ENCODE measurements at places on chromosomes 6 and 20.
A peak's percentile ranks its signal among the peaks of the same experiment; 100 is the strongest.

GRCh38 chr6:72080260-72080941 is 194.1 kb downstream of the RIMS1 start:
- no peak for DNase-seq

DNA sequence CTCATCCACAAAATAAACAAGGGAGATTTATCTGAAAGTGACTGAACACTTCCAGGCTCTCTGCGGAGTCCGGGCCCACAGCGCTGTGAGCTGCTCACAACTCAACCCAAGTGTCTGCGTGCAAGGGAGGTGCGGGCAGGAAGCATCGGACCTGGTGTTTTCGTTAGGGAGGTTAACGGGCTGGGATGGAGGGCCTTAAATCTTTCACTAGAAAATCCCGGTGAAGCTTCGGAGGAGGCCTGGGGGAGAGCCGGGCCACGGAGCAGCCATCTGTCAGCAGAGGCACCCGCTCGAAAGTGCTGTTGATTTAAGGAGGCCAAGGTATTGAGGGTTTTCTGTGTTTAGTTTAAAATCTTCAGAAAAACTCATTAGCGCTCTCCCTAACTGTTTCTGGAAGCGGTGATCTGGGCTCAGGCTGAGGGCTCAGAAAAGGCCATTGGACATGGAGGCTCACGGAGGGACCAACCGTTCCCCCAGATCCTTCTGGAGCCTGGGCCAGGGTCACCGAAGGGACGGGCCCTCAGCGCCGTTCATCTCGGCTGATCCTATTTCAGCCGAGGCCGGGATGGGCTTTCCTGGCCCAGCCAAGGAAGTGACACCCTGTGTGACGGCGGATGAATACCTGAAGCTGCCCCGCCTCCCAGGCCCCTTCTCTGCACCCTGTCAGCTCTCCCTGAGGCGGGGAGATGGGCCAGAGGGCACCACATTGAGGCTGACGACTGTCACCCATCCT is 20.7 kb downstream of the GATA5 start:
- DNase-seq, result no peak

GRCh38 chr6:159686040-159686439 is 7.0 kb downstream of the SOD2 start:
- no peak for DNase-seq

DNA sequence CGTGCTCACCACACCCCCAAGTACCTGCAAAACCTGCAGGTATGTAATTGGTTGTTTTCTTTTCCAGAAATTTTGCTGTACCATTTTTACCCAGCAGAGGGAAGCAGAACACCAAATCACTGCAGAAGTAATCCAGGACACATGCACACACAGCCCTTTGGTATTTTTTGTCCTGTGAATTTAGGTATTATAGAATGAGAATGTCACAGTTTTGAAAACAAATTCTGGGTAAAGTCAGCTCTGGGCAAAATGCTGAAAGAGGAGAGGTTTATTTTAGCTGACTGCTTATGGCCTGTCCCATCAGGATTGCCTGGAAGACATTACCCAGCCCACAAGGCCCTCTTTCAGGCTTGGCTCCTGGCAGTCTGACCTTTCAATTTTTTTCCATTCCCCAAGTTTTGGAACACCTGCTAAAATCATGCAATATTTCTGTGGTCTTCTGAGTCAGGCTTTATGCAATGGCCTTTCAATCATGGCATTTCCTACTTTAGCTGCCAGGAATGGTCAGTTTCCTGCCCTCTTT is 3.5 kb upstream of the EFHC1 start:
- DNase-seq, result no peak

DNA sequence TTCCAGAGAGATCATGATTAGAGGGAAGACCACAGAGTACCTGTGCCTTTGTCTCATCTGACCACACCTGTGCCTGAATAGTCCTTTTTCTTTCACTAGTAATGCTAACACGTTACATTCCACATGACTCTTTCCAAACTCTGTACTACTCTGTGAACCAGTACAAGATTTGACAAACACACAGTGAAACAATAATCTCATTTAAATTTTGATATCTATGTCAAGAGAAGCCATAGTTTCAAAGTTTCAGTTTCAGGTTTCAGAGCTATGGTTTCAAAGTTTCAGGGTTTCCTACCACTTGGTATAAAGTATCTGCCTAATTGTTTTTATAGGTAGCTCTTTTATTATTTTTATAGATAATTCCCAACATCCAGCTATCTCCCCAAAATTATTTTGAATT is 62.0 kb upstream of the PHACTR2 start:
- DNase-seq, result no peak

- DNase-seq, result no peak
Observed at GRCh38 chr6:148416330-148416965, 73.8 kb downstream of the SASH1 start.

DNA sequence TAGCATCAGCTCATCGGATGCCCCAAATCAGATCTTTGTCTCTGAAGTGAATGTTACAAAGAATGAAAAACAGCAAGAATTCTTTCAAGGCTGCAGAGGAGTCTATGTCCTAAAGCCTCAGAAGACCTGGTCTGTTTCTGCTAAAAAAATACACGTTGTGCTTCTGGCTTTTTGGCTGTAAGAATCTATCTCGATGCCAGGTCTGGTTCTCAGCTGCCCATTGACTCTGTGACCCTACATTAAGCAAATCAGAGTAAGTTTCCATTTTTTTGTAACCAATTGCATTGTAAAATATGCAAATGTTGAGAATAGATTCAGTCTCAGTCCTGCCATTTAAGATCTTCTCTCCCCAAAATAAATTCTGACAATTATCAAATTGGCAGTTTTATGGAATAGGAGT is 705.4 kb downstream of the RFPL4B start:
- no peak for DNase-seq

GRCh38 chr20:61430228-61430624 is 178.2 kb downstream of the CDH4 start:
- DNase-seq, result no peak

GRCh38 chr20:32045999-32046398 is 6.0 kb upstream of the HCK start:
- DNase-seq, result no peak

GRCh38 chr6:112286010-112286409 is 31.6 kb upstream of the LAMA4 start:
- peak; percentile 32 for DNase-seq

- DNase-seq, result no peak
Observed at GRCh38 chr6:20160541-20161283, 51.6 kb downstream of the MBOAT1 start.

DNA sequence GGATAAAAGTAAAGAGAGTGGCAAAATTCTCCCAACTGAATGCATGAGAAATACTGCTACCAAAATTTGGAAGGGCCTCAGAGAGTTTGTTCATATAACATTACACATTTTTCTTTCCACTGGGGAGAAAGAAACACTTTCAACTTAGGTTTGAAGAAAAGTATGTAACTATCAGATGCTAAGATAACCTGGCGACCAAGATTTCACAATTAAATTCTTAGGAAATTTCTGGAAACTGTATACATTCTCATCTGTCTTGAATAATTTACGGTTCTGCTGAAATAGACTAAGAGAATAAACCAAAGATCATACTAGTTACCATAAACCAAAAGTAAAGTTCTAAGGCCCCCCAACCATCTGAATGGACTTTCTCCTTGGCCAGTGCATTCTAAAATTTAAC is 413.0 kb upstream of the RUNX2 start:
- DNase-seq, result no peak

- no peak for DNase-seq
Observed at GRCh38 chr6:16659466-16660156, 101.6 kb downstream of the ATXN1 start.

- DNase-seq, result no peak
Observed at GRCh38 chr6:4403023-4403752, 267.8 kb upstream of the ECI2 start.

- no peak for DNase-seq
Observed at GRCh38 chr6:74250161-74250818, 554.3 kb downstream of the CD109 start.

- no peak for DNase-seq
Observed at GRCh38 chr6:124674042-124674441, 288.2 kb upstream of the RNF217 start.

DNA sequence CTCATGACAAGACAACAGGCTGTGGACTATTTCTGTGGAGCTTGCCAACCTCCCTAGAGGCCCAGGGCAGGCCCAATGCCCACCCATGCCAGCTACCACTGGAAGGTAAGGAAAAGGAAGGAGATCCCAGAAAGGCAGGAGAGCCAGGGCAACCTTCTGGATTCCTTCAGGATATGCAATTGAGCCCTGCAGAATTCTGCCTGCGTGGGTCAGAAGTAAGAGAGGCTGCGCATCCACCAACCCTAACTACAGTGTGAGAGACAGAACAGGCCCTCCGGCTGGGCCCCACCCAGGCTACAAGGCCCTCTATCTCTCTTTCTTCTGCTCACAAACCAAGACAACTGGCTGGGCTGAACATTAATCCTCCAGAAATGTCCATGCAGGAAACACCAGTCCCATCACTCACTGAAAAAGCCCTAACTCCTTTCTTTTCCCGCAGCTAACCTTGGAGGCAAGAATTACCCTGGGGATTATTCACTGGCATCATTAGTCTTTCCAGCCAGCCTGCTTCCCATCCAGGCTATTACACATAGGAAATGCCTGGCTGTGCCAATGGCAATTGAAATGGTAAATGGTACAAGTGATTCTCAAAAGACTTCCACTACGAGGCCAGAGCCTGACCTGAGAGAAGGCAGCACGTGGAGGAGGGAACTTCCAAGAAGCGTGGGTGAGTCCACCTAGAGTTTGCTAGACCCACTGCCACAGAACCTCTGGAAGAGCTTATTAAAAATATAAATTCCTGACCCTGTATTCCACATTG is 15.2 kb downstream of the MAP1LC3A start:
- DNase-seq, result no peak

DNA sequence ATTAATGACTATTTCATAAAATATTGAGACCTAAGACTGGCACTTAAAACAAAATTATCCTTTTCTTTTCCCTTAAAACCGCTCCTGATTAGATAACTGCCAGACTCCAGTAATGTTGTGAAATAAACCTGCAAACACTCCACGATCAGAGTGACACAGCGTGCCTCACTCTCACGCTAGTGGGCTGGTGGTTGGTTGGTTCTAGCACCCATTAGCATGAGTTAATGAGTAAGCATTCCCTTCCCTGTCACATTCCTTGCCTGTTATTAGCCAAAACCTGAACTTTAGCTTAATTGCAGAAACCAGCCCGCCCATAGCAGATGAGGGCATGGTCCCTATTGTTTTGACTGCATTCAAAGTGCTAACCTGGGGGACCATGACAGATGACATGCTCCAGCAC is 193.4 kb downstream of the CD83 start:
- no peak for DNase-seq

DNA sequence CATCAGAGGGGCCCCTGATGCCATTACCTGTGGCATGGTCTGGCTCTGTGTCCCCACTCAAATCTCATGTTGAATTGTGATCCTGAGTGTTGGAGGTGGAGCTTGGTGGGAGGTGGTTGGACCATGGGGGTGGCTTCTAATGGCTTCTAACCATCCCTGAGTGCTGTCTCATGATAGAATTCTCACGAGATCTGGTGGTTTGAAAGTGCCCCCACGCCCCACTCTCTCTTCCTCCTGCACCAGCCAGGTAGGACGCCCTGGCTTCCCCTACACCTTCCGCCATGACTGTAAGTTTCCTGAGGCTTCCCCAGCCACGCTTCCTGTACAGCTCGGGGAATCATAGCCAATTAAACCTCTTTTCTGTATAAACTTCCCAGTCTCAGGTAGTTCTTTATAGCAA is 14.9 kb downstream of the BHLHE23 start:
- no peak for DNase-seq

DNA sequence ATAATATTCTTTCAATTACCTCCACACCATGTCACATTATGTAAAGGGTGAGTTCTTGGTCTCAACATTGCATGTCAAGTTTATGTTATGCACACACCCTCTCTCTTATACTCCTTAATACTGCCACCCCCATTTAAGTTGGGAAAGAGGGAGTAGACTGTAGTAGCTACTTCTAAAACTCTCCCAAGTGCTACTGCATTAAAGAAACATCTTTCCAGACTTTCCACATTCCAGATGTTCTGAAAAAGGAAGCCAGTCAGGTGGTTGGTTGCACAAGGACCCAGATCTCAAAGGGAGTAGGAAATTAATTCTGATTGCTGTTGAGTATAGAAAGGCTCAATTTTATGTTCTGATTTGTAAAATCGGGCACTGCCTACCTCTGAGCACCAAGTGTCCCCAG is 419.5 kb downstream of the CD83 start:
- DNase-seq, result no peak

GRCh38 chr6:119137194-119138072 is 59.0 kb upstream of the FAM184A start:
- DNase-seq, result no peak

- no peak for DNase-seq
Observed at GRCh38 chr6:24004062-24004461, 122.0 kb upstream of the NRSN1 start.

GRCh38 chr6:51129043-51129442 is 310.4 kb downstream of the TFAP2B start:
- no peak for DNase-seq

DNA sequence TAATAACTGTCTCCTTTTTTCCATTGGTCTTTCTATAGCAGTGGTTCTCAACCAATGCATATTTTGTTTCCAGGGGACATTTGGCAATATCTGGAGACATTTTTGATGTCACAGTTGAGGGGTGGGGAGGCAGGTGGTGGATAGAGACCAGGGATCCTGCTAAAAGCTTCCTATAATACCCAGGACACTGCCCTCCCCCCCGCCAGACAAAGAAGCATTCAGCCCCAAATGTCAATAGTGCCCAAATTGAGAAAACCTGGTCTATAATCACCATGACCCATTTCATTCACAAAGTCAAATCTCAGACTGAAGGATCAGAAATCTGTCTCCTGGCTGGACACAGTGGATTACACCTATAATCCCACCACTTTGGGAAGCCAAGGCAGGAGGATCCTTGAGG is 128.8 kb downstream of the BMP7 start:
- no peak for DNase-seq

DNA sequence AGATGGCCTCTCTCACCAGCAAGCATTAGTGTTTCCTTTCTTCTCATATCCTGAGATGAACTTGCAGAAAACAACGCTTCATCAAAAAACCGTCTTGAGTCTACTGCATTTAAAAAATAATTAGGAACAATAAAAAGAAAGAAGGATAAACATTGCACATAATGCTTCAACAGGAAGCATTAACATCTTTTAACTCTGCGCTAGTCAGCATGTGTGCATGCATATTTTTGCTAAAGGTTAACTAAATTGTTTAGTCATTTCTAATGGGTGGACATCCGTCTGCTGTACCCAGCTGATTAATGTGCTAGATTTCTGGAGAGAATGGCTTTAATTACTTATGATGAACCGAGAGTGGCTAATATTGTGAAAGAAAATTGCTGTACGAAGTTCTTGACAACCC is 349.3 kb downstream of the SOX4 start:
- no peak for DNase-seq

DNA sequence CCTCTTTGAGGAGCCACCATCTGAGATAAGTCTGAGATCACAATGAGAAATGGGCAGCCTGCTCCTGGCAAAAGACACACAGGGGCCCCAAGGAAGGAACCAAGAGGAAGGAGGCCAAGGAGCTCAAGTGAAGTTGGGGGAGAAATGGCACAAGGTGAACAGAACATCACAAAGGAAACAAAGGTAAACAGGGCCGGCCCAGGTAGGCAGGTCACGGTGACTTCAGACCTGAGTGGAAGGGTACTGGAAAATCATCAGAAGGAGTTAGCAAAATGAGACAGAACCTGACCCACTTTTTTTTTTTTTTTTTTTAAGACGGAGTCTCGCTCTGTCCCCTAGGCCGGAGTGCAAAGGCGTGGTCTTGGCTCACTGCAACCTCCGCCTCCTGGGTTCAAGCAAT is 11.3 kb downstream of the ZMYND8 start:
- DNase-seq, result no peak

- no peak for DNase-seq
Observed at GRCh38 chr6:166300357-166300987, 7.7 kb downstream of the PRR18 start.

GRCh38 chr6:44297063-44298038 is 15.8 kb downstream of the AARS2 start:
- DNase-seq, result peak; percentile 20
